Bronchial smooth muscle cell (primary cell): ENCODE measurements at places on chromosomes 3 and 15. TPM values are rescaled to one million over a fixed set of nuclear protein-coding genes. Genes with fewer than 3 reads are reported as not detected.

The SPINK8 gene
- total RNA-seq, result not detected in 2 replicates

The COL6A5 gene
- not detected in 2 replicates for total RNA-seq

The IMPG2 gene
- total RNA-seq, result 0.32 and 0.86 TPM in 2 replicates

The RHCG gene
- 0.16 and 0.43 TPM in 2 replicates for total RNA-seq

The WDR72 gene
- not detected in 2 replicates for total RNA-seq

The ADPRH gene
- total RNA-seq, result 1.0 and 1.7 TPM in 2 replicates

The ADAMTS17 gene
- total RNA-seq, result 0.09 TPM in 1 of 2 replicates, not detected in the other

The CDHR4 gene
- total RNA-seq, result 0.16 and 0.43 TPM in 2 replicates

The TNIK gene
- total RNA-seq, result 14.7 and 15.1 TPM in 2 replicates

The C3orf22 gene
- not detected in 2 replicates for total RNA-seq

The TMED3 gene
- total RNA-seq, result 126 and 159 TPM in 2 replicates

The ASB14 gene
- 0.17 TPM in 1 of 2 replicates, not detected in the other for total RNA-seq

The HTR3E gene
- total RNA-seq, result not detected in 2 replicates

The CLSTN2 gene
- 0.09 and 0.16 TPM in 2 replicates for total RNA-seq

The ETV5 gene
- 5.4 and 13.9 TPM in 2 replicates for total RNA-seq

The AP3B2 gene
- total RNA-seq, result 0.79 and 1.0 TPM in 2 replicates
